ENCODE measurements at places on chromosomes 1 and 21.

GRCh38 chr1:66446261-66447001, 87.5 kb upstream of the SGIP1 start:
- DNase-seq, result peak; percentile 82

GRCh38 chr21:39637197-39637970, 24.6 kb downstream of the B3GALT5 start:
- DNase-seq, result no peak

- DNase-seq, result peak; percentile 52
Observed at GRCh38 chr1:211648980-211649934, 26.2 kb downstream of the NEK2 start.

GRCh38 chr21:46119144-46119636, 21.3 kb downstream of the COL6A2 start:
- DNase-seq, result no peak

- no peak for DNase-seq
Observed at GRCh38 chr1:217369996-217370551, 260.8 kb downstream of the GPATCH2 start.

Measured in A673 (cell line).